HTR-8/SVneo (cell line): ENCODE measurements at places on chromosomes 5 and 9.

DNA sequence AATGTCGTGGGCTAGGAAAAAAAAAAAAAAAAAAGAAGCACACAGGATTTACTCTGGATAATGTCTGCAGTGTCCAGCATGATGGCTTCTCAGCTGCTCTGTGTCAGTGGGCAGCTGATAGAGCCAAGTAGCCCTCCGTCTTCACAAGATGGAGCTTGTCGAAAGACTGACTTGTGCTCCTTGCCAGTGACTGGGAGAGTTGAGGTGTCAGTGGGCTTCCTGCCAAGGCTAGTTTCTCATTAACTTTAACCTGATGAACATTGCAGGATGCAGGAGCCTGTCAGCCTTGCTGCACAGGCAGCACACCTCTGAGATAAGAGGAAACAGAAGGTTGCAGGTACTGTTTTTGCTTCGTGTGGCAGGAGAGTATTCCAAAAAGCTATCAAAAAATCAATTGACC, 171.4 kb upstream of the SGCD start:
- no peak for DNase-seq

- no peak for DNase-seq
These were observed 66.6 kb downstream of the DROSHA start for GRCh38 chr5:31465291-31465690.

DNA sequence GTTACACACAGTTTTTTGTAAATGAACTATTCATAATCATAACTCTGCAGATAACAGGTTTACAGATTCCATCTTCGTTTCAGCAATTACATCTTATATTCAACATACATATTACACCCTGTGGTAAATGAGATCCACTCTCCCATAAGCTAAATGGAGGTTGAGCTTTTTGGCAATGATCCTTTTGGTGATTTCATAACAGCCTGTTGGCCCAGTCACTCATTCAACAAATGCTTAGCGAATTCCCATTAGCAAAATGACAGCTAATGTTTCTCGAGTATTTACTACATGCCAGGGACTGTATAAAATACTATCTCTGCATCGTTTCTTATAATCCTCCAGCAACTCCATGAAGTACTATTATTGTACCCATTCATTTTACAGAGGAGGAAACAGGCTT, 25.4 kb upstream of the AGXT2 start:
- DNase-seq, result no peak

DNA sequence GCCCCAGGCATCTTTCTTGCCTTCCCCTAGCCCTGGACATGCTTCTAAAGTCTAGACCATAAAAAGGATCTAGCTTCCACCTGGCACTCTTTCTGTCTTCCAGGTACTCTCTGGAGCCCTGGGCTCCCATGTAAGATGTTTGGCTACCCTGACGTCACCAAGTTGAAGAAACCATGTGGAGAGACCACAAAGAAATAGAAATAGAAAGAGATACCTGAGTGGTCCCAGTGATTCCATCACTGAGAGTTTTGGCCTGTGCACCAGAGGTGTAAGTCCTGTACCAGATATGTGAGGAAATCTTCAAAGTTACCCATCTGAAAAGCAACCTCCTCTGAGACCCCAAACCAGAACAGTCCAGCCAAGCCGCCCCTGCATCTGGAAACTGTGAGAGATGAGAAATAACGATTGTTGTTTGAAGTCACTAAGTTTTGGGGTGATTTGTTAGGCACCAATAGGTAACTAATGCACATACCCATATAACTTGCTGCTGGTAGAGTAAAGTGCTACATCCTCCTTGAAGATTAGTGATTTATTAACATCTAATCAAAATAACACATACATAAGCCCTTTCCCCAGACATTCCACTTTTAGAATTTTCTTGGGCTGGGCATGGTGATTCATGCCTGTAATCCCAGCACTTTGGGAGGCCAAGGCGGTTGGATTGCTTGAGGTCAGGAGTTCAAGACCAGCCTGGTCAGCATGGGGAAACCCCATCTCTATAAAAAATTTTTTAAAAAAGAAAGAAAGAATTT, 85.7 kb upstream of the LHFPL2 start:
- no peak for DNase-seq

- DNase-seq, result no peak
These were observed 316.3 kb downstream of the TMEM167A start for GRCh38 chr5:82760856-82761255.

DNA sequence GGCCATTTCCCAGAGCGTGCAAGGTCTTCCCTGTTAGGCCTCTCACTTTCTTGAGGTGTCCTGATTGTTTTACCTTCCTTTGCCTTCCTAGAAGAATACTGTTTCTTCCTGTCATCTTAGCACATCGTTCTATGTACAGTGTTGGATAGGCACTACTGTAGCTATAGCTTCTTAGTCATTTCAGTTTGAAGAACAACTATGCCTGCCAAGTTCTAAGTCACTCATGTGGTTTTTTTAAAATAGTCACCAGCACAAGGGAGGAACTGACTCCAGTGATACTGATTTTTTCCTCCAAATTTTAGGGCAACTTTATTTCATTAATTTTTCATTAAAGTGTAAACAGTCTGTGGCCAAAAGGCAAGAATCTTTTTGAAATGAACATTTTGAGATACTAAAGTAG, 122.4 kb upstream of the NR5A1 start:
- DNase-seq, result no peak

DNA sequence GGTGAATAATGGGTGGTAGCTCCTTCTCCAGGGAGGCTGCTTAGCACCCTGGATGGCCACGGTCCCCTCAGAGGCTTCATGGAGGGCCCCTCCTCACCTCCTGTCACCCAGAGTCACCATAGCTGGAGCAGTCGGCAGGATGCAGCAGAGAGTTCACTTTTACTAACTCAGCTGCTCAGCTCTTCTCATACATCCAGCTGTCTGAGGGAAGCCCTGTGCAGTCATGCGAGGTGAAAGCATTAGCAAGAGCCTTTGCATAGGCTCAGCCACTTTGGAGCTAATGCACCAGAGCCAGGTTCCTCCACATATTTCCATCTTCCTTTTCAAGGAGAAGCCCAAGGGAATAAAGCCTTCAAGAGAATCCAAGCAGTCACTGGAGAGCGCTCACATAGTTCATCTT, 499.2 kb downstream of the BNC2 start:
- no peak for DNase-seq

- no peak for DNase-seq
These were observed 92.2 kb downstream of the MRPL36 start for GRCh38 chr5:1707467-1707866.
